ENCODE measurements at places on chromosomes 5 and 9. TPM values are rescaled to one million over a fixed set of nuclear protein-coding genes. Genes with fewer than 3 reads are reported as not detected.
A peak's percentile ranks its signal among the peaks of the same experiment; 100 is the strongest.

DBH gene
- total RNA-seq = not detected

DNA sequence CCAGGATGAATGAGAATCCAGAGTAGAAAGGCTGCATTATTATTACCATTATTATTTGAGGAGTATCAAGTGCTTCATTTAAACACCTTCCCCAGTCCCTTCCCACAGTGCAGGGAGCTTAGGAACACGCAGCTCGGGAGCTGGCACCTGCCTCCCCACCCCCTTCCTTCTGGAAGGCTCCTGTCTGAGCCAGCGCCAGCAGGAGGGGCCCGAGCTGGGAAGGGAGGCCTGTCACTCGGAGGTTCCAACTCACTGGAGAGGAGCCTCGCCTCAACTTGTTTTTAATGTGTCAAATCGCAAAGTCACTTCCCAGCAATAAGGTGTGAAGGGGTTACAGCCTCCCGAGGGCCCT, 156.4 kb upstream of the IRX4 start:
- peak; percentile 4 for ATAC-seq

MEGF10 gene
- 0.32 TPM for total RNA-seq

GRCh38 chr5:147484708-147485020, 25.2 kb downstream of the DPYSL3 start:
- ATAC-seq = peak; percentile 20

KCTD16 gene
- total RNA-seq = 0.05 TPM

DNA sequence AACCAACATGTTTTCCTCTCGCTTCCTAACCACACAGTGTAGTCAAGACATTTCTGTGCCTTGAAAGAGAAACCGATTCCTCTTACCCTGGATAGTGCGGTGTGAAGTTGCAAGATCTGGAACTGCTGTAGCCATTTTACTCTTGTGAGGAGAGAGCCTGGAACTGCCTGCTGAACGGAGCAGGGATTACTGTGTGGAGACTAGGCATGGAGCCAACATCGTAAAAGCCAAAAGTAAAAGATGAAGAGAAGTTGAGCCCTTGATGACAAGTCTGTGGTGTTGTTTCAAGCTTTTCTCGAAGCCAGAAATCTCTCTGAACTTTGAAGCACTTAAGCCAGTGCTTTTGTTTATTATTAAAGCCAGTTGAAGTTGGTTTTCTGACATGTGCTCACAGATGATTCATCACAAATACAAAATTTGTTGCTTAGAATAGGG, 110.1 kb upstream of the GRIN3A start:
- no peak for ATAC-seq

ATOSB gene
- 13.4 TPM for total RNA-seq

- ATAC-seq = no peak
Observed at GRCh38 chr5:35320029-35320428, 89.7 kb upstream of the PRLR start.

DNA sequence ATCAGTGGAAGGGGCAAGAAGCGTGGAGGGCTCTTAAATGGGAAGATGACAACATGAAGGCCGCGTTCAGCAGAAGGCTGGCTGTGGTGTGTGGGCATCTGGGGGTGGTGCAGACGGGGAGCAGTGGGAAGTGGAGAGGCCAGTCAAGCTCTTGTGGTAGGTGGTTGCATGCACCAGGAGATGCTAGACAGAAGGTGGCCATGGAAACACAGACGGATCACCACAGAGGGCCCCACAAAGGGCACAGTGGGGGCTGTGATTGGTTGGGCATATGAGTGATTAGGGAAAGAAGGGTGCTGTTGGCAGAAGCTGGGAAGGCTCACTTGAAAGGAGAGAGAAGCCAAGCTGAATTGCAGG, 14.7 kb downstream of the MTMR12 start:
- ATAC-seq = no peak

DNA sequence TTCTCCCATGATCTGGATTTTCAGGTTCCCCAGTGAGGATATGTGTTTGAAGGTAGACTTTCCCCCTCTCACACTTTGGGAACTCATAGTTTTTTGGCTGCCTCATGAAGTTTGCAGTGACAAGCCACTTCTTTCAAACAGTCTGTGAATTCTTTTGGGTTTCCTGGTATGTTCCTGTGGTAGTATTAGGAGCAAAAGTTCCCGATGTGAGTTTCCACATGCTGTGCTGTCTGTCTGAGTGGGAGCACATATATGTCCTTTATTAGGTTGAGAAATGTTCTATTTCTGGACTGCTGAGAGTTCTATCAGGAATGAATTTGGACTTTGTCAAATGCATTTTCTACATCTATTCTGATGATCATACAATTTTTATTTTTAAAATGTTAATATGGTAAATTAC, 273.2 kb upstream of the TARS1 start:
- no peak for ATAC-seq

DNA sequence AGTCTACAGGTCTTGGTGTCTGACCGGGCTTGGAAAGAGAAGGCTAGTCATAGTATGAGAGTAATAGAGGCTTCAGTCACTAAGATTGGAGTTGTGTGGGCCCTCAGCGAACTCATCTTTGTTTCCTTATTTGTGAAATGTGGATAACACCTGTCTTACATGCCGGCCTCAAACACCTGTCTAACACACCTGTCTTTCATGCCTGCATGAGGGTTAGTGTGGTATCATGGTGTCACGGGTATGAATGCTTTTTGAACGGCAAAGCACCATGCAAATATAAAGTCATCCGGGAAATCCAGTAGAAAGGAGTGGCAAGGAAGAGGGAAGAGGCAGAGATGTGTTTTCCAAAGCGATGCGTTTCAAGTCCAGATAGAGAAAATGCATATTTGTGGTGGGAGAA, 25.5 kb downstream of the GRAMD2B start:
- ATAC-seq = no peak

FST gene
- 10.1 TPM for total RNA-seq

DNA sequence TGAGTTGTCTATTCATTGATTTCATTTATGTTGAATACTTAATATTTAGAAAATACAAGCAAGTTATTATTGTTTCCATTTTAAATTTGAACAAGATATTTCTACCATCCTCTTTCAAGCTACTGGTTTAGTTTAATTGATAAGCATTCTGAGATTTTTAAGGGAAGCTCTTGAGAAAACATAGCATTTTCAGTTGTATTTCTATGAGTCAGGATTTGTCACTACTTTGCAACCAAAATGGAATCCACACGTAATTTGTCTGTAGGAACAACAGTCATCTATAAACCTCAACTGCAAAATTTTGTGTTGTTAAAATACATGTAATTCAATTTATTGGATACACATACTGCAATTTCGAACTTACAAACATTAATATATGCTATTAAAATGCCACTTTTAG, 74.0 kb downstream of the PRR16 start:
- no peak for ATAC-seq

GGTA1 gene
- 5.1 TPM for total RNA-seq

DNA sequence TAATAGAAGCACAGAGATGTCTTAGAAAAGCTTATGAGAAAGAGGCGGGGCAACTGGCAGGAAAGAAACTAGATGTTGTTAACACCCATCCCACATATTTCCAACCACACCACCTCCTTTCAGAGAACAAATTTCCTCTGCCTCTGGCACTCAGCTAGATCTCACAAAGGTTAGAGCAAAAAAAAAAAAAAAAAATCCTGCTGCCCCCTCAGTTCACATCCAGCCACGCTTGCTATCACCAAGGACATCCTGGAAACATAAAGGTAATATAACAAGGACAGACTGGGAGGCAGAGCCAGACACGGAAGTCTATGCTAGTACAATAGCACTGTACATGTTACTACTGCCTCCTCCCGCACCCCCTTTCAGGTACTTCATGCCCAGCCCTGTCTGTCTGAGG, 238.0 kb upstream of the PTGER4 start:
- ATAC-seq = no peak

DNA sequence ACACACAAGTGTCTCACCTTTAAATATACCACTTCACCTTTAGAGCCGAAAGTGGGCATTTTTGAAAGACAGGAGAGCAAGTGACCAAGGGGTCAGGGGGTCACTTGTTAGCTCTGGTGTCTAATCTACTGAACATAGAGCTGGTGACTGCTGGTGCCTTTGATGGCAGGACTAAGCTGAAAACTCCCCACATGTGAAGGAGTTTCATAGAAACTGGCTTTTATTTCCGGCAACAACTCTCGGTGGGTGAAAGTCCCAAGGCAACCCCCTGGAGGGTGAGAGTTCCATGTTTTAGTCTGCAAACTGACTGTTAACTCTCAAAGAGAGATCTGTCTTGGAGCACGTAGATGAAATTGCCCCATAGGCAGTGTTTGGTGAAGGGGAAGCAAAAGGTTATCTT, 466.9 kb downstream of the DMRTA1 start:
- no peak for ATAC-seq

DNA sequence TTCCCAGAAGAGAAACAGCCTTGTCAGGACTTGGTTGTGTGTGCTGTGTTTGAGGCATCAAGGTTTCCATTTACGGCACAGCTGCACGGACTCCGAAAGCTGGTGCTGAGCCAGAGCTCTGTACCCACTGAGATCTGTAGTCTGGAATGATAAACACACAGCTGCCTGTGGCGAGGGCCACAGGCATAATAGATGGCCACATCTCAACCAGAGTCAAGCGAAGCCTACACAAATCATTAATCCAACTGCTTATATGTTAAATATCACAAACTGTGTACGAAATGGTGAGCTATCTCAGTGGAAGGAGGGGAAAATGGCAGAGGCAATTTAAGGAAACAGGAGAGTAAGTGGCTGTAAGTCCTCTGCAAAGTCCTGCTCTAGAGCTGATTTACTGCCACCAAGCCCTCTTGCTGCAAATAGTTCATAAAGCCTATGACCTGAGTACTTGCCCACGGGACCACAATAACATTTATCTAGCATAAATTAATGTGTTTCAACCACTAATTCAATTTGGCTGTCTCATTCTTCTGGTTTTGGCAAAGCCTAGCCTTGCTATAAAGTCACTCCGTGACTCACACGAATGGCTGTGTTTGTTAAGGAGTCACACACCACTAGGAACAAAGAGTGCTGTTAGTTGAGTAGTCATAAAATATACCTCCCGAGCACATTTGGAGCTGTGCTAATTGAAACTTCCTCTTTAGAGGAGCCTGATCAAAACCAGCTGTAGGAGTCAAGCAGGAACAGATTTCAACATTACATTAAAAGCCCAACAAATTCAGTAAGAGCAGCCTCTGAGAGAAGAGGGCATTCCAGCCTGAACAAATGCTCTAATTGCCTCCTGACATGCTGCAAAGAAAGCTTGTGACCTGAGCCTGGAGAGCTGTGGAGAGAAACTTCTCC, 738.6 kb upstream of the ZNF608 start:
- ATAC-seq = peak; percentile 96

WDR38 gene
- not detected for total RNA-seq

- ATAC-seq = no peak
Observed at GRCh38 chr5:61082516-61083280, 79.6 kb downstream of the SMIM15 start.

GRCh38 chr5:912280-913091, 19.8 kb downstream of the TRIP13 start:
- no peak for ATAC-seq

DNA sequence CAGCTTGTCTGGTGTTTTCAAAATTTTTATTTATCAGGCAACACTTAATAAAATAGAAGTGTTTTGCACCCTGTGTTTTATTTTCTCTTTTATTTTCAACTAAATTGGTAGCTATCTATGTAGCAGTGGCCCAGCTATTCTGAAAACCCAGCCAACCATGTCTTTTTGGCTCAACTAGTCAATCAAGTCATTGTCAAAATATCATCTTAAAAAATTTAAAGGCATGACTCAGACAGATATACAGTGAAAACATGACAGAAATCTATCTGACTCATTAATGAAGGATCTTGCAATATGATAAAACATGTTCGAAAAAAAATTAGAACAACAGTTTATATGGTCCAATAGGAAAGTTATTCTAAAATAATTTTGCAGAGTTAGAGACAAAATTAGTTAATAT, 75.1 kb downstream of the HSD17B4 start:
- ATAC-seq = no peak

UNC5A gene
- total RNA-seq = 0.27 TPM

DNA sequence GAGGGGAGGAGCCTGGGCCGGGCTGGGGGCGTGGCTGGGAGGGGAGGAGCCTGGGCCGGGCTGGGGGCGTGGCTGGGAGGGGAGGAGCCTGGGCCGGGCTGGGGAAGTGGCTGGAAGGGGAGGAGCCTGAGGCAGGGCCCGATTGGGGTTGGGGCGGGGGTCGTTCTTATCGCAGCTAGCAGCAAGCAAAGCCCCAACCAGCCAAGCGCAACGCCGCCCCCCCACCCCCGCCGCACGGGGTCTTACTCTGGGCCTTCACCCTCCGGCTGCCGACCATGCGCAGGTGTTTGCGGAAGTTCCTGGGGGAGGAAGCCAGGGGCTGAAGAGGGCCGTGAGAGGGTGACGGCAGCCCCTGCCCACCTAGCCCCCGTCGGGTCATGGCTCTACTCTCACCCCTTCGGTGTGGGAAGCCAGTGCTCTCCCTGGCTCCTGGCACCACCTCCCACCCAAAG, 5.0 kb downstream of the NSMF start:
- peak; percentile 32 for ATAC-seq

- no peak for ATAC-seq
Observed at GRCh38 chr5:74196233-74196632, 444.3 kb downstream of the ENC1 start.

PTGR1 gene
- total RNA-seq = 52.9 TPM

DNA sequence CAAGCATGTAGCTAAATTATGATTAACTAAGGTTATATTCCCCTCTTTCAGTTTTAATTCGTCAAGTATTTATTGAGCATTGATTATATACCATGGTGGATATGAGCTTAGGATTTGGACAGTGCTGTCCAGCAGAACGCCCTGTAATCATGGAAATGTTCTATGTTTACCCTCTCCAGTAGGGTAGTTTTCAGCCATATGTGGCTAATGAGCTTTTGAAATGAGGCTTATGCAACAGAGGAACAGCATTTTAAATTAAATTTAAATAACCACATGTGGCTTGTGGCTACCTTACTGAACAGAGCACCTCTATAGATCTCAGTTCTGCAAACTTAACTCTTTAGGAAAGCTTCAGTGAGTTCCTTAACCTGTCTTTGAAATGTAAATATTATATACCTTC, 59.1 kb downstream of the JMY start:
- ATAC-seq = no peak

- ATAC-seq = no peak
Observed at GRCh38 chr9:26157411-26157810, 479.2 kb upstream of the TUSC1 start.

COL27A1 gene
- 4.2 TPM for total RNA-seq

DNA sequence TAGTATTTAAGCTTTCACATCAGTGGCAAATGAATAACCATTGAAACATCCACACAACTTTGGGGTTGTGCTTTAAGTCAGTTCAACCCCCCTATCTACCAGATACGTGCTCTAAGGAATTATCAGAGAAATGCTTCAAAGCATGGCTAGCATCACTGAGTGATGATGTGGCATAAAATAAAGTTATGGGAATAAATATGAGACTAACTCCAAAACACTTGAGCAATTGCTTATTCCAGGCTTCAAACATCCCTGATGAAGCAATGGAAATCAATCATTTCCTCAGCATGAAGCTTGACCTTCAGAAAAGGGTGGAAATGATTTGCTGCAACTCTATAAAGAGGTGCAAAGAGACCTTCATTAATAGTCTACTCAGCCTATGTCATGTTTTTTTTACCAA, 292.0 kb upstream of the SMC2 start:
- no peak for ATAC-seq

All from gastroesophageal sphincter (tissue), 4 donors.